GM12864 (cell line): ENCODE measurements at places on chromosomes 13 and 19.

DNA sequence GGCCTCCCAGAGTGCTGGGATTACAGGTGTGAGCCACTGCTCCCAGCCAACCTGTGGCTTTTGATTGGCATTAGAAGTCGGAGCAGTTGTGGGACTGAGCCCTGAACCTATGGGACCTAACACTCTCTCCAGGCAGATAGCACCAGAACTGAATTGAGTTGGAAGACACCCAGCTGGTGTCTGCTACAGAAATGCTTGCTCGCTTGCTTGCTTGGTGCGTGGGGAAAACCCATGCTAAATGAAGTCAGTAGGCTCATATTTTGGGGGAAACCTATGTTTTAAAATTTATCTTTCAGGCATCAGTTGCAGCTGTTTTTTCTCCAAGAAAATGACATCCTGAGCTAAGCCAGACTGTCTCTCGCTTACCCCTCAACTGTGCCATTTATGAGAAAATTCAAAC, 158.5 kb upstream of the RFC3 start:
- no peak for DNase-seq

- no peak for DNase-seq
Measured at GRCh38 chr13:112187527-112188297, 120.8 kb downstream of the SOX1 start.

GRCh38 chr19:10566658-10567410, 1.0 kb upstream of the KRI1 start:
- peak; percentile 76 for DNase-seq

DNA sequence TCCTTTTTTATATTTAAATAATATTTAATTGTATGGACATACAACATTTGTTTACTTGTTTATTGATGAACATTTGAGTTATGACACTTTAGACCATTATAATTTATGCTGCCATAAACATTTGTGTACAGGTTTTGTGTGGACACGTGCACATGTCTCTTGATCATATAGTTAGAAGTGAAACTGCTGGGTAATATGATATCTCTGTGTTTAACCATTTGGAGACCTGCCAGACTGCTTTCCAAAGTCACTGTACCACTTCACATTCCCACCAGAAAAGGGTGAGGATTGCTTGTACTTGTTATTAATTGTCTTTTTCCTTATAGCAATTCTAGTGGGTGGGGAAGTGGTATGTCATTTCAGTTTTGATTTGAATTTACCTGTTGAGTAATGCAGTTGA, 145.6 kb upstream of the KLHL1 start:
- no peak for DNase-seq

DNA sequence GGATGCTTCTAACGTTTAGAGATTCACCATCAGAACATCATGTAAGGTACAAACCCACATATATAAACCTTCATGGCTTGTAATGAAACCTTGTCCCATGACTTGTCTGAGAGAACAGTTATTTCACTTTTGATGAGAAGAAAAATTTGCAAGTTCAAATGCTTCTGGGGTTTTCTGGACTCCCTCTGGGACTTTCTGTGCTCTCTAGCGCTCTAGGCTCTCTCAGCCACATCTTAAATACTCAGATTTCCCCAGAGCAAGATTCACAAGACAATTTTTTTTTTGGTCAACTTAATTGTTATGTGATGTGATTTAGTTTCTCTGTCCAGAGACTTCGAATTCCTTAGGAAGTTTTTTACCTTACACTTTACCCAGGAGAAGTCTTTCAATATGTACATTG, 282.8 kb upstream of the EDNRB start:
- DNase-seq: peak; percentile 10

DNA sequence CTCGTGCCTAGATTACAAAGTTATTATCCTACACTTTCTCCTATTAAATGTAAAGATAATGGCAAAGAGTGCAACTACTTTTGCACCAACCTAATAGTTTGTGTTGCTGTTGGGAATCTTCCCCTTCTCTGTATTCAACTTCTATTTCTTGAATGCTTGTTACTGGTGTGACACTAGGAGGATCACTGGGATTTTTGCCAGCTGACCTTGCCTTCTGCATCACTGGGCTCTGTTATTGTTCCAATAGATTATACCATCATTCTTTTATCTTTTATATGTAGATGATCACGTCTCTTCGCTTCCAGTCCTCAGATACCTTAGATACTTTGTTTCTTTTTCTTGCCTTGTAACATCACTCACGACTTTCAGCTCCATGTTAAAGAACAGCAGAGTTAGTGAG, 3.5 kb upstream of the OR10H4 start:
- no peak for DNase-seq

DNA sequence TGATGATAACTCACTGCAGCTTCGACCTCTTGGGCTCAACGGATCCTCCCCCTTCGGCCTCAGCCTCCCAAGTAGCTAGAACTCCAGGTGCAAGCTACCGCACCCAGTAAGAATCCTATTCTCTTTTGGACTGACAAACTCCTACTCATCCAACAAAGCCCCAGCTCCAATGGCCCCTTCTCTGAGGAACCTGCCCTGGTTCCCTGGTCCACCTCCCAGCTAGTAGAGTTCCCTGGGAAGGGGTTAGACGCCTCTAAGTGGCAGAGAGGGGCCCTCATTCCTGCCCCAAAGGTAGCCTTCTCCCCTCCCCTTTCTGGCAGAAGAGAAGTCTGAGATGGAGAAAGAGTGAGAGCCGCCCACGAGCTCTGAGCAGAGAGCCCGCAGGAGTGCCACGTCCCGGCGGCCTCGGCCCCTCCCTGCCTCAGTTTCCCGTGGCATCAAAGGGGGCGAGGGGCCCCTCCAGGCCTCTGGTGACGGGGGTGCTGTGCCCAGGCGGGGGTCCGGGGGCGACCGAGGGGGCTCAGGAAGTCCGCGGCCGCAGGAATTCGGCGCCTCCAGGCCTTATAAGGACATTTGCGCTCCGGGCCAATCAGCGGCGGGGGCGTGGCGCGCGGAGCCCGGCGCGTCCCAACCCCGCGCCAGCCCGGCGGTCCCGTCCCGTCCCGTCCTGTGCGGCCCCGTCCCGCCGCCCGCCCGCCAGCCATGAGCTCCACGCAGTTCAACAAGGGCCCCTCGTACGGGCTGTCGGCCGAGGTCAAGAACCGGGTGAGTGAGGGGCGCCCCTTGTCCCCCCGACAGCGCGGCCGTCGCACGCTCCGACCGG, at the start of gene CNN2:
Gene CNN2 (plus strand): TSS at position 649 of the 823 bp plus-strand sequence. CDS start 54 bp downstream, at position 703.
- no peak for DNase-seq

DNA sequence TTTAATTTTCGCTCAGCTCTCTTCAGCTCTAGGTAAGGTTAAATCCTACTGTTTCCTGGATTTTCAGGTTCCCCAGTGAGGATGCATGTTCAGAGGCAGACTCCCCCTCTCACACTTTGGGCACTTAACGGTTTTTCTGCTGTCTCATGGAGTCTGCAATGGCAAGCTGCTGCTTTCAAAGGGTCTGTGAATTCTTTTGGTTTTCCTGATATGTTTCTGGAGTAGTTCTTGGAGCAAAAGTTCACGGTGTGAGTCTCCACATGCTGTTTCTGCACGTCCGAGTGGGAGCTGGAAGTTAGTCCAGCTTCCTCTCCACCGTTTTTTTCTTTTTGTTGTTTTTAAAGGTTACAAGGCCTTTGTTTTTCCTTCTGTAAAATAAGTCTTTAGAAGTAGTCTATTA, 35.4 kb downstream of the DNAJC15 start:
- DNase-seq: no peak

DNA sequence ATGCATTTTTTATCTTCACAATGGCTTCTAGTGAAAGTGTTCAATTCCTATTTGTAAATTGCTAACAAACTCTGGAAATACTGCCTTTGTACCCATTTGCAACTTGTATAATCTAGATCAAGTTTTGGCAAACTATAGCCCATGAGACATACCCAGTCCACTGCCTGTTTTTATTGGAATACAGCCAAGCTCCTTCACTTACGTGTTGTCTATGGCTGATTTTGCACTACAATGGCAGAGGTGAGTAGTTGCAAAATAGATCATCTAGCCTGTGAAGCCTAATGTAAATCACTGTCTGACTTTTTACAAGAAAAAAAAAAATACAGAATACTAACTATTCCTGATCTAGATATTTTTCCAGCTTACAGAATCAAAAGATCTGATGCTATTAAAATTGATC, 37.1 kb downstream of the DZIP1 start:
- no peak for DNase-seq

DNA sequence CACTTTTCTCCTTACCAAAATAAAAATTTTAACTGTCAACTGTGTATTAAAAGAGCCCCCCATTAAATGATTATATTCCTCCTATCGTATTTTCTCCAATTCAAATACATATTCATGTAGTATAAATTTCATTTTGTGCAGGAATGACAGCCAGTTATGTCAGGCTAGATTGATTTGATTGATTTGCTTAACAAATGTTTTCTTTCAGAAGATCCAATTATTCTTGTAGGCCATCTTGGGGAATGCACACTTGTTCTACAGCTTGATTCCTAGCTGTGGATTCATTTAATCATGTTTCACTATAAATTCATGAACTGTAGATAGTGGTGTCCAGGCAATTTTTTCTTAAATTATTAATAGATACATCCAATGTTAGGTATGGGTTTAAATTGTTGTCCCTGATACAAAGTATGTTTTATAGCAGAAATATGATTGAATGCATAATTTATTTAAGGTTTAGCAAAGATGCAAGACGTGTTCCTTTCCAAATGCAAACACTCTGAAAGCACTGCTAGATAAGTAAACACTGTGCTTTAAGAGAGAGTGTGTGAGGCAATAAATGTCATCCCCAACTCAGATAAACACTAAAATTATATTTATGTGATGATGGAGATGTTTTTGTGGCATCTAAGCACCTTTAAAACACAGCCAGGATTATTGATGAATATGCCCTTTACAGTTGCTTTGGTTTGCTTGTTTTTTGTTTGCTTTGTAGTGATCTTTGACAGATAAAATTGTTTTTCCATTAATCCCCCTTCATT, 531.1 kb downstream of the DCT start:
- no peak for DNase-seq

DNA sequence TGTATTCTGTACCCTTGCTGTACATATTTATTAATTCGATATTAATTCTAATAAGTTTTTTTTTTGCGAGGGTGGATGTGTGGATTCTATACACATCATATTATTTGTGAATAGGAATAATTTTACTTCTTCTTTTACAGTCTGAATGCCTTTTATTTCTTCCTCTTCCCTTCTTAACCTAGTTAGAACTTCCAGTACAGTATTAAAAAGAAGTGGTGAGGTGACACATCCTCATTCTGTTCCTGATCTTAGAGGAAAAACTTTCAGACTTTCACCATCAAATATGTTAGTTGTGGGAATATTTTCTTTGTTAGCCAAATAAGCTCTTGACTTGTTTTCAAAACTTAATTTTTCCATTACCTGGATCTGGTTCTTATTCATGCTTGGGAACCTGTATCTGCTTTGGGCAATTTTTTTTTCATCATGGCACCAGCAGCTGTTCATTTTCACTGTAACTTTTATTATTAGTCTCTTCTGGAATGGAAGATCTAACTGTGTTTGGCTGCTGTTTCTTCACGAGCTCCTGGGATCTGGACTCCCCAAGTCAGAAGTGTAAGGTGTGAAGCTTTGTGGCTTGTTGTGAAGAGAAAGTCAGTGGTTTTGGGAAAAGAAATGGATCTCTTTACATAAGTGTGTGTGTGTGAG, 33.1 kb downstream of the RGCC start:
- no peak for DNase-seq

- no peak for DNase-seq
Measured at GRCh38 chr19:47618771-47619170, 9.8 kb downstream of the BICRA start.

- no peak for DNase-seq
Measured at GRCh38 chr19:9658769-9659168, 16.1 kb downstream of the ZNF562 start.

DNA sequence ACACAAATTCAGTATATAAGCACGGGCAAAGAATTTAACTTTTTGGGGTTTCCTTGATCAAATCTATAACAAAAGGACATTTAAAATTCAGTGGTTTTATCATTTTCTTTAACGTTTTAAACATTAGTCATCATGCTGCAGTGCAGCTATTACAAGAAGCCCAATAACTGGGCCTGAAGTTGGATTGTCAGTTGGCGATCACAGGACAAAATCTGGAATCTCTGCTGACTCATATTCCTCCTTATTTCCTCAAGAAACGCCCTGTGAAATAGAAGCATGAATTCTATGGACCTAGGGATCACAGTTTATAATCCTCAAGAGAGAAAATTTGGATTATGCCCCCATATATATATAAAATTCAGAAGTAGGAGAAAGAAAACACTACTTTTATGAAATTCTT, 971.6 kb upstream of the MIR17HG start:
- no peak for DNase-seq

DNA sequence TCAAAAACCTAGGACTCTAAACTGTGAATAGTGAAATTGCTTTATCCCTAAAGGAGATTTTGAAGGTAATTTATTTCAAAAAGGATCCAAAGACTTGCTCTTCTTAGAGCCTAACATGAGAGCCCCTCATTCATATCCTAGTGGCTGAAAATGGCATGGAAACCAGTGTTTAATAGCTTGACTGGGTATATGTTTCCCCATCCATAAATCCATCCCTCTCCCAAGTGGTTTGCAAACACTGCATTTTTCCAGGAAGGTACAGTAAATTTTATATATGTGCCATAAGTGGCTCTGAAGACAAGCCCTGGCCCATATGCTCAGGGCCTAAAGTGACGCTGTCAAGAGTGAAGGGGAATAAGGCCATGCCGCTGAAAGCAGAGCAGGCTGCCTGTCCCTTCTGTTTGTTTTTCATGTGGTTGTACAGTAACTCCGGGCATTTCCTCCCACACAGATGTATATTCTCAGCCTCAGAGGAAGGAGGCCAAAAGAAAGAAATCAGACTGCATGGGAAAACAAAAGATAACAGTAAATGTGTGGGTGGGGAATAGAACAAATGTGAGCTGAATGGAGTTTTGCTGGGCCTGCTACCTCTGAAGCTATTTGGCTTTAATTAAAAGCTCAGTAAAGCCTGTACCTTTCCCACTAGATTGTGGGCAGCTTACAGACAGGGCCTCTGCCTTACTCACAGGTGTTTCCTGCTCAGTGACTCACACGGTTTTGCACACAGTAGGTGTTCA, 181.9 kb downstream of the PCDH9 start:
- DNase-seq: no peak

- no peak for DNase-seq
Measured at GRCh38 chr13:110699148-110700145, 6.5 kb downstream of the CARS2 start.

- peak; percentile 70 for DNase-seq
Measured at GRCh38 chr19:48501494-48502349, 9.9 kb downstream of the LMTK3 start.

DNA sequence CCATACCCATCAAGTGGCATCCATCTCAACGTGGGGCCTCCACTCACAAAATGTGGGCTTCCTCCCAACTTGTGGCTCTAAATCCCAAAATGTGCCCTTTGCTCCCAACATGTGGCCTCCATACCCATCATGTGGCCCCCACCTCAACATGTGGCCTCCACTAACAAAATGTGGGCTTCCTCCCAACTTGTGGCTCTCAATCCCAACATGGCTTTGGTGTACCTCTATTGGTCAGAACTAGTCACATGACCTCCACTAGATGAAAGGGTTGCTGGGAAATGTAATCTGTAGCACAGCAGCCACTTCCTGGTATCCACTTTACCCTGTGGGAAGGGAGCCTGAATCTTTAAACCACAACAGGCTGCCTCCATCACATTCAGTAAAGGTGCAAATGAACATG, 10.1 kb upstream of the ACER1 start:
- DNase-seq: no peak

- no peak for DNase-seq
Measured at GRCh38 chr13:39816936-39817335, 161.5 kb downstream of the COG6 start.

- no peak for DNase-seq
Measured at GRCh38 chr19:2232286-2233151, 3.6 kb downstream of the PLEKHJ1 start.
